ENCODE measurements at places on chromosomes 5 and 9. TPM values are rescaled to one million over a fixed set of nuclear protein-coding genes. Genes with fewer than 3 reads are reported as not detected.

The PRDM9 gene
- not detected for total RNA-seq

The GDA gene
- total RNA-seq, result 0.52 TPM

The SETX gene
- total RNA-seq, result 47.5 TPM

The HSD17B4 gene
- 142 TPM for total RNA-seq

The COL27A1 gene
- 8.9 TPM for total RNA-seq

The COL15A1 gene
- 178 TPM for total RNA-seq

The TICAM2 gene
- total RNA-seq, result 2.6 TPM

The SLCO6A1 gene
- total RNA-seq, result 0.52 TPM

The NUTM2G gene
- not detected for total RNA-seq

The S100Z gene
- not detected for total RNA-seq

The PCDHGB2 gene
- total RNA-seq, result 2.1 TPM

The SOX30 gene
- not detected for total RNA-seq

The INSYN2B gene
- not detected for total RNA-seq

The UBLCP1 gene
- total RNA-seq, result 4.7 TPM

The SOHLH1 gene
- under 0.01 TPM for total RNA-seq

The NTNG2 gene
- total RNA-seq, result under 0.01 TPM

The ADCY2 gene
- total RNA-seq, result 27.7 TPM

The ATP10B gene
- under 0.01 TPM for total RNA-seq

The DBN1 gene
- total RNA-seq, result 108 TPM

The AK1 gene
- total RNA-seq, result 359 TPM
